EL (cell line): ENCODE measurements at places on chromosomes 2 and 18.

- no peak for DNase-seq
Observed at GRCh38 chr2:60335533-60336237, 217.8 kb downstream of the BCL11A start.

- DNase-seq, result no peak
Observed at GRCh38 chr2:25699216-25699615, 25.8 kb upstream of the DTNB start.

- no peak for DNase-seq
Observed at GRCh38 chr2:60629305-60629662, 75.8 kb upstream of the BCL11A start.

DNA sequence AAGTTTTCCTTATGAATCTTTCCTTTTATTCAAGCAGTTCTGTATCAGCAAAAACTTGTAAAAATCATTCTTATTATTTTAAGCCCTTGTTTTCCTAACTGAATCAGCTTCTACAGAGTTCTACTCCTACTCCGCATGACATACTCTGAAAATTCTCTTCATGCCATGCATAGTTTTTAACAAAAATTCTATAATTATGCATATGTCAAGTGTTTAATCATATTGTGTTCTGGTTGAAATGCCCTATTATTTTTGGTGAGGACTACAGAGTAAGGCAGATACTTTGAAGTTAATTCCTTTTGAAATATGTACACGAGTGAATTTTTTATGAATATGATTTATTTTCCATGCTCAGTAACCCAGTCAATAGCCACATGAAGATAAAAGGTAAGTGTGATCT, 28.8 kb downstream of the ANKRD30B start:
- DNase-seq, result no peak

- DNase-seq, result peak; percentile 70
Observed at GRCh38 chr18:62897153-62897552, 181.8 kb downstream of the PHLPP1 start.

DNA sequence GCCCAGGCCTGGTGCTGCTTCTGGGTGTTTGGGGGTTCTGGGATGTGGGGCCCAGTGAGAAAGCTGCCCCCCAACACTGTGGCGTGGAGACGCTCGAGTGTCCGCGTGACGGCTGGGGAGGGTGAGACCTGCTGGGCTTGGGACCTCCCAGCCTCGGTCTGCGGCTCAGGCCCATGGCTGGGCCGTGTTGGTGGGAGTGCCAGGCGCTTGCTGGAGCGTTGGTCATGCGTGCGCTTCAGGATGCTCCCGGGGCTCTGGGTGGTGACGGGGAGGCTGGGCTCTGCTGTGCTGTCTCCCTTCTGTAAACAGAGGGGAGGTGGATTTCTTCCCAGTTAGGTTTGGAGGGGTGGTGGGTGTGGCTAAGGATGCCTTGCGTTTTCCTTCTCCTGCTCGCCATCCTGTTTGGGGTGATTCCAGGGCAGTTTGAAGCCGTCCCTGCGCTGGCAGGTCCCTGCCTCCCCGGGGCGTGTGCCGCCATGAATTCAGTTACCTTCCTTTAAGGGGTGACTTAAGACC, 606 bp downstream of the GAL3ST2 start:
- no peak for DNase-seq
